ENCODE measurements at places on chromosomes 3 and 15.

DNA sequence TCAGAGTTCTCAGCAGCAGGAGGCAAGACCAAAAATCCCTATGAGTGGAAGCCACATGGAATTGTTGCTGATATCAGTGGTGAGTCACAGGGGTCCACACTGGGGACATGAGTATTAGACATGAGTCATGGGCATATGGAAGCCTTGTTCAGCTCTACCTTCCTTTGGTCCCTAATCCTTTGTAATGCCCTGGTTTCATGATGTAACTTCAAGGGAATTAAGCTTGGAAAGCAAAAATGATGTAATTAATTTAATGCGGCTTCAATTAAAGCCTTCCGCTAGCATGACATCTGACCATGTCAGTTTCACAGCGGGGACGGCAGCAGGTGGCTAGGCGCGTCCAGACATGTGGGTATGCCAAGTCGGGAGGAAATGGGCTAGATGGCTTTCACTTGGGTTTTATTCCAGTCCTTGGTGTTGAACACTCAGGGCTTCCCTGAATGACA lies 176.1 kb upstream of the RGMA start:
- no peak for DNase-seq

DNA sequence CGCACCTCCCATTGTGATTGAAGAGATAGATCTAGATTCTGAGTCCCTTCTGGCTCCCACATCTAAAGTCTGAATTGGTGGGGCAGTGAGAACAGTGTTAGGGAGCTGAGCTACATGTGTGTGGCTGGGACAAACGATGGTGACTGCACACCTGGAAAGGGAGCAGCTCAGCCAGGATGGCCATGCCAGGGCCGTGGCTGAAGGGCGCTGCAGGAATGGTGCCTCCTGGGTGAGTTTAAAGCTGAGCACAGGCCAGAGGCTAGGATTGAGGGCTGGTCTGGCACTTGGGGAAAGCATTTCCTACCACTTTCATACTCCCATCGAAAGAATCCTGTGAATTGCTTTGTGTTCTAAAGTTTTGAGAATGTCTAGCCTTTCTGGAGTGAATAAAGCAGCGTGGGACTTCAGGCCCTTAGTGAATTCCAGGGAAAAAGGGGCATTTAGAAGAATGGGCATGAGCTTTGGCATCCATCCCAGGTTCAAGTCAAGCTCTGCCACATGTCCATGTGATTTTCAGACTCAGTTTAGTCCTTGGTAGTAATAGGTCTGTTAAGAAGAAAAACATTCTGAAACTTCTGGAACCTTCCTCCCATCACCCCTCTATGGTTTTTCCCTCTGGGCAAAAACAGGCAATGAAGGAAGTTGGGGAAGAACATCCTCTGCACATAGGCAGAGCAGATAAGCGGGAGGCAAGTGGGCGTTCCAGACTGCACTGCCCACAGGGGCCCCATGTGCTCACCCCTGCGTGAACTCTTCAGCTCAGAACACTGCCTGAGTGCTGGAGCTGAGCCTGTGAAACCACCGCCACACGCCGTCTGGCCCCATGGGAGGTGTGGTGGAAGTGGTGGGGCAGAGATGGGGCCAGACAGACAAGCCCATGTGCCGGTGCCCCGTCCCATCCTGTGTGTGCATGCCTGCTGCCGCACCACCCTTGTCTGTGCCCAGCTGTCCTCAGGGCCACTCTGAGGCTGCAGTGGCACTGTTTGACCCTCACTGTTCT lies 12.9 kb upstream of the CPNE9 start:
- no peak for DNase-seq

DNA sequence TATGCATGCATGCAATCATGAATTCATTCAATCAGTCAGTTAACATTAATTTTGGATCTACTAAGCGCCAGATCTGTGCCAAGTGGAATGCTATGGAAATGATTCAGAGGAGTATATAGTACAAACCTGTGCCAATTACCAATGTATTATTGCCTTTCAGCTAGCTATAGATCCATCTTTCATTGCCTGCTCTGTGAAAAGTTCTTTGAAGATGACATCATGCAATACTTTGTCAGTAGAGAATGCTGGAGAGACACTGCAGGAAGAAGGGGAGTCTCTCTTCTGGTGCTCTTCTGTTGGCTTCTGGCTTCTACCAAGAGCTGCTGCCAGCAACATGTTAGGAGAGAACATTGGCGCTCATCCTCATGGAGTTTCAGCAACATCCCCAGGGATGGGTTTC lies 81.0 kb upstream of the LMCD1 start:
- DNase-seq, result no peak

GRCh38 chr3:146640955-146641867 lies 36.1 kb upstream of the PLSCR5 start:
- DNase-seq, result no peak

DNA sequence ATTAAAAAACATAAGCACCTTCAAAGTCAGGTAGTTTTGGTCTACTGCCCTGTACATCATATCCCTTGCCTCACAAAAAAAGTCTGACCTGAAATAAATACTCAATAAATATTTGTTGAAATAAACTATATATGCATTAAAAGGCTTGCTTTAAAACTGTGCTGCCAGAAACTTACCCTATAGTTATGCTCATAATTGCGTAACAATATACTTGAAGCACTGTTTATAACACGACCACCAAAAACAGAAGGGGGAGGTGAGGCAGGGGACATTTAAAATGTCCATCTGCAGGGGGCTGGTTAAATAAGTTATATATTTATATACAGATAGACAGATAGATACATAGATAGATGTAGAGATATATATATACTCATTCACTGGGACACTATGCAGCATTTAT lies 549.5 kb downstream of the MAGI1 start:
- no peak for DNase-seq

- DNase-seq, result no peak
Measured at GRCh38 chr15:60971732-60972131, 257.4 kb downstream of the RORA start.

DNA sequence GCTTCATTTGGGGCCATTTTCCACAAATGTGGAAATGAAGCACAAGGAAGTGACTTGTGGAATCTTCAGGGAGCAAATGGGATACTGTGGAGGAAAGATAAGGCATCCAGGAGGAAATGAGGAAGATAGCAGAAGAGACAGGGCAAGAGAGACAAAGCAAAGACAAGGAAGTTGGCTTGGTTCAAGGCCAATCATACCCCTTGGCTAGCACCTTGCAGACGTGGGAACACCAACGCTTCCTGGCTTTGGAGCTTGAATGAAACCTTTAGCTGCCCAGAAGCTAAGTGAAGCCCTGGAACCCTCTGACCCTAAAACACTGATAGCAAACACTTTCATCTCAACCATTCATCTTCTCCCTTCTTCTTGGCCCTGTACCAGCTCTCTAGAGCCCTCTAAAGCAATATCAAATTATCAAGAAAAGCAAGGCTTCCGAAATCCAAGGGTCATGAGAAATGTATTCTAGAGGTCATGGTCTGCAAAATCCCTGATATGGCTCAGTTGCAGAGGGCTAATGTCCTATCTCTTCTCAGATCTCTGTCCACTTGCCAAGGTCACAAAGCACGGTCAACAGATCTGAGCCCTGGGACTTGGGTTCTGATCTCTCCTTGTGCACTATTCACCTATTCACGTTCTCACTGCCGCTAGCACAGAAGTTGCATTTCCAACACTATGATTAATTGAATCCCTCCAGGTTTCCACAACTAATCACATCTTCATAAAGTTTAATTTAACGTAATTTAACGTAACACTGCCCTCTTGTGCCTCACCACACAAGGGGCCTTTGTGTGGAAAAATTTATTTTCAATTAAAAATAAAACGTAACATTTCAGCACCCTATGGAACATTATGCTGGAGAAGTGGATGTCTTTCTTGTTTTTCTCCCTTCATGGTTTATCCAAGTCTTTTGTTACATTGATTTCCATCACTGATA lies 557.6 kb upstream of the ADAMTS9 start:
- no peak for DNase-seq

GRCh38 chr3:44501971-44502370 lies 24.5 kb upstream of the ZNF445 start:
- DNase-seq, result no peak

DNA sequence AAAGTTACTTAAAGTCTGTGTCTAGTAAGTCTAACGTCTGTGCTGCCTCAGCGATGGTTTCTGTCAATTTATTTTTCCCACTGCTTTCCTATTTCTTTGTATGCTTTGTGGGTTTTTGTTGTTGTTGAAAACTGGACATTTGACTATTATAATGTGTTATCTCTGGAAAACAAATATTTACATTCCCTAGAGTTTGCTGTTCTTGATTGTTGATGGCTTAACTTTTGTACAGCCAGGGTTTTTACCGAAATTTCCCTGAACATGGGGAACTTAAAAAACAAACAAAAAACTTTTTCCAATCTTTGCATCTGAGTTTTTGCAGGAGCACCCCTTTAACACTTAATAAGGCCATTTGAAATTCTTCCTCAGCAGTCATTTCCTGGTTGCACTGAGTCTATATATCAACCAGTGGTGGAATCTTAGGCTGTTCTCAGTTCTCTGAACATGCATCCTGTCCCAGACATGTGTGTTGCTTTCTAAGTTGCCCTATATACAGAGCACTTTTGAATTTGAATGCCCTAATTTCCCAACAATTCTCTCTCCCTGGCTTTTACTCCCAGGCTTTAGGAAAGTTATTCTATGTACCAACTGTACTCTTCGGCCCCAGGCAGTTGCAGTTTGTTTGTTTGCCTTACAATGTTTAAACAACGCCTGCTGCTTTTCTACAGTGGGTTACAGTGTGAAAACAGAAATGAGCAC lies 11.8 kb upstream of the PIAS1 start:
- no peak for DNase-seq

DNA sequence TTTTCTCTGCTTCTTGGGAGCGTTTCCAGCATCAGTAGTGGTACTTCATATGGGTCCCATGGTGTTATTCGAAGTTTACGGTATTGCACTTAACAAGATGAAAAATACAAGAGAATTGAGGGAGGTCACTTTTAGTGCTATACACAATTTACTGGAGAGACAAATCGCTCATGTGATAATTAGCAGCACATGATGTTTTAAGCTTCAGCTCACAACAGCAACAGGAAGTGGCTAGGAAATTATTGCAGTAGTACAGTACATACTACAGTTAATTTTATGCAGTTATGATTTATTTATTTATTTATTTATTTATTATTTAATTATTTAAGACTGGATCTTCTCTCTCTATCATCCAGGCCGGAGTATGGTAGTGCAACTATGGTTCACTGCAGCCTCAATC lies 14.4 kb upstream of the DCAF1 start:
- DNase-seq, result no peak

DNA sequence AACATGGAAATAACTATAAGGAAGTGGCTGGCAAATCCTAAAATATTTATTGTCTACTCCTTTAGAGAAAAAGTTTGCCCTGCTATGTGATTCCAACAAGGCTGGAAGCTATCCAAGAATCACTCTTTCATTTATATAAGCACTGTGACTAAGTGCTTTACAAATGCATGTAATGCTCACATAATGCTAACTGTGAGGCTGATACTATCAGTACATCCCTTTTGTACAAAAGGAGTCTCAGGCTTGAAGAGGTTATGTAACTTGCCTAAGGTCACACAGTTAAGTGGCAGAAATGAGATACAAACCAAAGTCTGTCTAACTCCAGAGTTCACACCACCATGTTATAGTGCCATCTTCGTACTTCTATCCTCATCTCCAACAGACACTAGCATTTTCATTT lies 17.0 kb downstream of the TOPBP1 start:
- no peak for DNase-seq

DNA sequence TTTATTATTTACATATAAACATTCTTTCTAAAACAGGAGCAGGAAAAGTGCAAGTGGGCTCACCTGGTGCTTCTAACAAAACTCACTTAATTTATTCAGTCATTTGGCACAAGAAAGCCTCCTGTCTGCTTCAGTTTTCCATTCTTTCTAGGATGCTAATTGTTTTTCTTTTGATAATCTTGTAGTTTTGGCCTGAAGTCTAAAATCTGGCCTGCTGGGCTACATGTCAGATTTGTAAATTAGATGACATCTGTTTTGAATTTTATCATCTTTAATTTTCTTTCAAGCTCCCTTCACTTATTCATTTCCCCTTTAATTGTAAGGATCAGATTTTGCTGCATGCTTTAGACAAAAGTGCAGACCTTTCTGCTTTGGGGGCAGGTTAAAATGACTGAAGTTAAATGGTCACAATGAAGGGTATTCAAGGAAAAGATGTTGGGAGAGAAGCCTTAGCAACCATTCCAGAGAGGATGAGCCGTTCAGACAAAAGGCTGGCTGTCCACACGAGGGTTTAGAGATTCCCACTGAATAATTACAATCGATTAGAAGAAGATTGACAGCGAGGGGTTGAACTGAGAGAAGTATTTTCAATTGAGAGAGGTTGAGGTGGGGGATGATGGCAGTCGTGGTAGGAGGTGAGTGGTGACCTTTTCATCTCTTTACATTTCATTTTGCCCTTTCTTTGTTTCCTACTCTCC lies 59.9 kb upstream of the PTX3 start:
- no peak for DNase-seq

GRCh38 chr15:69402816-69403215 lies 11.3 kb upstream of the KIF23 start:
- DNase-seq, result no peak

GRCh38 chr3:134496471-134497071 lies 10.7 kb downstream of the CEP63 start:
- no peak for DNase-seq

DNA sequence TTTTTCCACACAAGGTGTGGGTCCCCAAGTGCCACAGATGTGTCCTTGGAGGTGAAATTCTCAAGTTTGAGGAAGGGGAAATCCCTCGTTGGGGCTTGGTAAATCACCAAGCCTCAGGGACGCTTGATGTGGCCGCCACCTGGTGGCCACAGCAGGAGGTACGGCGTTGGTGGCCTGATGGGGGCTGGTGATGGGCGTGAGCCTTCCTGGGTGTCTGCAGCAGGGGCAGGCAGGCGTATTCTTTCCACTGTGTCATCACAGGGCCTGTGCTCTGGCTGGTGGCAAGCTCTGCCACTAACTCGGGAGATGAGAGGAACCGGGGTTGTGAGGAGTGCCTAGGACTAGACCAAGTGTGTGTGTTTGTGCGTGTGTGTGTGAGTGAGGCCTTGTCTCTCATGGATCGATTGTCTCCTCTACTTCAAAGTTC lies 4.2 kb downstream of the ACOX2 start:
- DNase-seq, result peak; percentile 67

DNA sequence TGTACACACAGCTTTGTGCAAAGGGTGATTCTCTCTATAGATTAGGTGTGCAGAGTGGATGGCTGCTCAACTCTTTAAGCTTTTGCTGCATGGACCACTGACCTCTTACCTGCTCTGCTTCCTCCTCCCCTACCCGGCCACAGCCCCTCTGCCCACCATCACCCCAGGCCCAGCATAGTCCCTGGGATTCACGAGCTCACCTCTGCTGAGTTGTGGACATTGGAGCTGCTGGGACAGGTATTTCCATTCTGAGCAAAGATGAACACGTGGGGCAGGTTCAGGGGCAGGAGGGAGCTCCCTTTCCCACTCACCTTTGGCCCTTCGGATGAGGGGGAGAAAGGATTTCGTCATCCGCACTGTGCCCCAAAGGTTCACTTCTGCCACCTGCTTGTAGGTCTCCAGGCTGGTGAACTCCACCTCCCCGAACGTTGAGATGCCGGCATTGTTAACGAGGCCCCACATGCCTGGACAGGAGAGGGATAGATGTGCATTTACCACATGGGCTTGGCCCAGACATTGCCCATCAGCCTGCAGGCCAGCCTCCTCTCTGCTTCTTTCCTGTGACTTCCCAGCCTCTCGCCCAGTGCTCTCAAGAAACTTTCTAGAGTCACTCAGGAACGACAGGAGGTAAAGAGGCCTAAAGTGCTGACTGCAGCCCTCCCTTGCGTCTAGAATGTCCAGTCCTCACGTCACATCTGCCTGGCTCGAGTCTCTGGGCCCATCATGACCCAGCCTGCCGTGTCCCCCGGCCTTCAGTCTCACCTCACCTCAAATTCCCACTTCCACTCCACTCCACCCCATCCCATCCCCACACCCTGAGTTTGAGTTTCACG lies 41.6 kb downstream of the BDH1 start:
- DNase-seq, result no peak

All from stimulated activated CD8-positive, alpha-beta memory T cell treated with anti-CD3 and anti-CD28 coated beads, Interleukin-7, amount 100 ng/mL, for 4 hours (primary cell).